Activated naive CD4-positive, alpha-beta T cell (primary cell): ENCODE measurements at places on chromosomes 6 and 20.

GRCh38 chr6:34521463-34522285, 34.5 kb downstream of the SPDEF start:
- no peak for DNase-seq

GRCh38 chr6:11672256-11672655, 106.3 kb downstream of the ADTRP start:
- no peak for DNase-seq

DNA sequence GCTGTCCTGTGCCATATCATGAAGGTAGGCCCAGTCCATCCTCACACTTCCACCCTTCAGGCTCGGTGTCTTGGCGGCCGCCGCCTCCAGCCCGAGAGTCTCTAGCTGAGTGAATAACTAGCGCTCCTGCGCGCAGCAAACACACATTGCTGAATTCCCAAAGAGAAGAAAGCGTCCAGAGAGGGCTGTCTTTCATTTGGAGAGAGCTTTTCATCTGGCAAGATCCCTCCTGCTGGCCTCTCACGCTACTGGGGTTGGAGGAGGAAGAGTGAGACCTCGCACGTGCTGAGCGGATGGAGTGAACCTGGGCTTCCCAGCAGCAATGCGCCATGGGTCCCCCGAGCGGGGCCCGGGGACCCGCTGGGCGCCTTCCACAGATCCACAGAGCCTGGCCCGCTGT, 73.2 kb downstream of the NCR2 start:
- no peak for DNase-seq

- DNase-seq = peak; percentile 66
Observed at GRCh38 chr6:158231551-158232315, 63.6 kb downstream of the GTF2H5 start.

GRCh38 chr6:42572523-42572922, 8.7 kb downstream of the UBR2 start:
- DNase-seq = no peak

DNA sequence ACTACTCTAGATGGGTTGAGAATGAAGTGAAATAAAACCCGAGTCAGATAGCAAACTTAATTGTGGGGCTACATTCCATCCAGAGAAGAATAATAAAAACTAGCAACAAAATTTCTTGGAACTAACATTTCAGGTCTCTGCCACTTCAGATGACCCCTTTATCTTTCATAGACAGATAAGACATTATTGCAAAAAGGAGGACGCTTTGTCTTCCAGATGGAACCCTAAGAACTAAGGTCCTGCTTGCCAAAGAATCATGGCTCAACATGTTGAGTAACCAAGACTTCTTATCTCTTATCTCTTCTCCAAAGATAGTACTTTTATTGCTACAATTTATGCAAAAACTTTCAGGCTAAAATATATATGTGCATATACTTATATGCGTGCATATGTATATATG, 221.1 kb upstream of the PREP start:
- DNase-seq = no peak

- DNase-seq = no peak
Observed at GRCh38 chr6:80214436-80215022, 108.1 kb downstream of the BCKDHB start.

DNA sequence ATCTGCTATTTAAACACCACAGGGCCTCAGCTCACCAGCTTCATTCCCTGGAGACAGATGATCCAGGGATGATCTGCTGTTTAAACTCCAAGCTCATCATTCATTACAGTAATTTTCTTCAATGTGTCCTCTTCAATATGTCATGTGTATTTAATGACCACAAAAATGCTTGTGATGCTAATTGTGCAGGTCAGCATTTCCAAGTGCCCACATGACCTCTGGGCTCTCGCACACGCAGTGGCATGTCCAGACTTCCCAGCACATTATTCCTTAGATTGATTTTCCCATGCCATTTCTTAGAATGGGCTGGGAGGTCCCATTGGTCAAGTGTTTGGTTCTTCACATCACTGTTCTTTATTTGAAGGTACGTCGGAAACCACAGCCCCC, 434.4 kb downstream of the HAO1 start:
- DNase-seq = no peak

- DNase-seq = no peak
Observed at GRCh38 chr6:106477146-106477545, 116.6 kb downstream of the CRYBG1 start.

- peak; percentile 86 for DNase-seq
Observed at GRCh38 chr6:130018292-130018743, at the start of gene L3MBTL3. L3MBTL3 (plus strand) TSS chr6:130018581; CDS start chr6:130042700, 24,119 bp downstream.

DNA sequence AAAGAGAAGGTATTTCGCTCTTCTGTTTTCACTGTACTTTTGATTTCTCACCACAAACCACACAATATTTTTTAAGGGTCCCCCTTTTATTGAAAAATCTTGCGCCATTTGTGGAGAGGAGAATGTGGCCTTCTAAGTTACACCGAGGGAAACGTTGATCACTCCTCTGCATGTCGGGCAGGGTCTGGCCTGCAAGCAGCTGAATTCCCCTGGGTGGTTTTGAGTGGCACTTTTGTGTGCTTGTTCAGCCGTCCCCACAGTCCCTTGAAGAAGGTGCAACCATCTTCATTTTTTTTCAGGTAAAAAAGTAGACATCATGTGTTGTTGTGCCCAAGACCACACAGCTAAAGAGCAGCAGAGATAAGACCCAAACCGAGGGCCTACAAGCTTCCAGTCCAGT, 6.1 kb downstream of the GPR31 start:
- DNase-seq = no peak

- no peak for DNase-seq
Observed at GRCh38 chr6:96436398-96436797, 85.2 kb upstream of the UFL1 start.

GRCh38 chr6:54037277-54037779, 73.9 kb upstream of the MLIP start:
- DNase-seq = no peak

- DNase-seq = no peak
Observed at GRCh38 chr20:39849664-39850063, 839.4 kb downstream of the MAFB start.

DNA sequence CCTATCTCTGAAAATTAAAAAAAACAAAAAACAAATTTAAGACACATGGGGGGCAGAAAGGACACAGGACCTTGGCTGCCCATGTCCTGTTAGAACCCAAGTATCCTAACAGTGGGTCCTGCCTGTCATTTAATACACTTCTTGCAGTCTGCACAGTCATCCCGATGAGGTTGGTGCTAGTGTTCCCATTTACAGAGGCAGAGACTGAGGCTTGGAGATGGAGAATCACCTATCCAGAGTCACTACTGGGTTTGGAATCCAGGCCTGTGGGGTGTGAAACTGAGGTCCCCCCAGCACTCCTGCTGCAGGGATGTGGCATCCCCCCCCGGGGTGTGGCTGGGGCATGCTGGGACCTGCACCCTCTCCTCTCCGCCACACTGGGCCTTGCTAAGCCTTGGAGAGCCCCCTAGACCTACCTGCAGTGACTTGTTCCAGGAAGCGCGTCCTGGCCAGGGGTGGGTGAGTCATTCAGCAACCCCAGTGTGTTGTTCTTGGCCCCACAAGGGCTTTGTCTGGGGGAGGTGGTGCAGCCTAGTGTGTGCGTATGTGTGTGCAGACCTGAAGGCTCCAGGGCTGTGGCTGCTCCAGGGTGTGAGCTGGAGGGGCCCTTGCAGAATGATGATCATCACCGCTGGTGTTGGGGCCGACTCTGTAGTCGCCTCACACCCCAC, 49.7 kb downstream of the BCAS4 start:
- no peak for DNase-seq

DNA sequence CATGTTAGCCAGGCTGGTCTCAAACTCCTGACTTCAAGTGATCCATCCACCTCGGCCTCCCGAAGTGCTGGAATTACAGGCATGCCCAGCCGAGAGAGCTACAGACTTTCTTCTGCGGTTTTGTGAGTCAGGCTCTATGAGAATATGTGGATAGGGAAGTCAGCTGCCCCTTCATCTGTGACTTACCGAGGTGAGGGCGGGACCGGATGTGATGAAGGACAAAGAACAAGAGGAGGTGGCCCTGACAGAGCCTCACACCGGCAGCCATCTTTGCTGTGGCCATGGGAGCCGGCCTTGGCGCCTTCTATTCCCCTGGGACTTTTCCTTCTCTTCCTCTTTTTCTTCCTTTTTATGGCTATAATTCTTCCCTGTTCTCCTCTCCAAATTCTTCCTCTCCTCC, 67.0 kb downstream of the IYD start:
- no peak for DNase-seq

DNA sequence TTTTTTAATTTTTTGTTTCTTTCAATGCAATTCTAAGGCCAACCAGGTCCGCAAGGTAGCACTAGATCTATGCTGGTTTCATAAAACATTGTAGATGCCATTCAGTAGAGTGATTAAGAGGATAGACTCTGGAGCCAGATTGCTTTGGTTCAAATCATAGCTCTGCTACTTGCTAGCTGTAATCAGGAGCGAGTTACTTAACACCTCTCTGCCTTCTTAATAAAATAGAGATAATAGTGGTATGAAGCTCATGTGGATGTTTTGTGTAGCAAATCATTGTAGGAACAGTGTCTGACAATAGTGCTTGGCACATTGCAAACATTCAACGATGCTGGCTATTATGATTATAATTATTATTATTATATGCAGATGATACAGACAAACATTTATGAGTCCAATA, 164.9 kb downstream of the LAMA2 start:
- no peak for DNase-seq

DNA sequence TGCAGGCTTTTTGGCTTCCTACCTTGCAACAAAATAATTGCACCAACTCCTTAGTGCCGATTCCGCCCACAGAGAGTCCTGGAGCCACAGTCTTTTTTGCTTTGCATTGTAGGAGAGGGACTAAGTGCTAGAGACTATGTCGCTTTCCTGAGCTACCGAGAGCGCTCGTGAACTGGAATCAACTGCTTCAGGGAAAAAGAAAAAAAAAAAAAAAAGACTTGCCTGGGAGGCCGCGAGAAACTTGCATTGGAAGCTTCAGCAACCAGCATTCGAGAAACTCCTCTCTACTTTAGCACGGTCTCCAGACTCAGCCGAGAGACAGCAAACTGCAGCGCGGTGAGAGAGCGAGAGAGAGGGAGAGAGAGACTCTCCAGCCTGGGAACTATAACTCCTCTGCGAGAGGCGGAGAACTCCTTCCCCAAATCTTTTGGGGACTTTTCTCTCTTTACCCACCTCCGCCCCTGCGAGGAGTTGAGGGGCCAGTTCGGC, 420 bp downstream of the SOX4 start:
- no peak for DNase-seq

DNA sequence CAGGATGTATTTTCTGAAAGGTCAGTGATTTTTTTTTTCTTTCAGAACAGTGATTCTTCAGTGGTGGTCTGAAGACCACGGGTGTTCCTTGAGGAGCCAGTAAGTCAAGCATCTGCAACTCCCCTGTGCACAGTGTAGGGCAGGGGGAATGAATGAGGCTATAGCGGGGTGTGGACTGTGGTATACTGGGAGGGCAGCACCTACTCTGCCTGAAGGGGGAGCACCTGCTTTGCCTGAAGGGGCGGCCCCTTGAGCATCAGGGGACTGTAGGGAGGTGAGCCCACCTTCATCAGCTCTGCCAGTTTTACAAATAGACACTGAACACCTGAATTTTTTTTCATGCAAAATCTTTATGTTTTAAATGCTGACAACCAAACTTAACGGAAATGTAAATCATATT, 77.5 kb upstream of the RIPOR2 start:
- no peak for DNase-seq

GRCh38 chr20:32652739-32653526, 20.8 kb downstream of the C20orf203 start:
- DNase-seq = peak; percentile 87
